ENCODE measurements at places on chromosomes 3 and 15.
A peak's percentile ranks its signal among the peaks of the same experiment; 100 is the strongest.

DNA sequence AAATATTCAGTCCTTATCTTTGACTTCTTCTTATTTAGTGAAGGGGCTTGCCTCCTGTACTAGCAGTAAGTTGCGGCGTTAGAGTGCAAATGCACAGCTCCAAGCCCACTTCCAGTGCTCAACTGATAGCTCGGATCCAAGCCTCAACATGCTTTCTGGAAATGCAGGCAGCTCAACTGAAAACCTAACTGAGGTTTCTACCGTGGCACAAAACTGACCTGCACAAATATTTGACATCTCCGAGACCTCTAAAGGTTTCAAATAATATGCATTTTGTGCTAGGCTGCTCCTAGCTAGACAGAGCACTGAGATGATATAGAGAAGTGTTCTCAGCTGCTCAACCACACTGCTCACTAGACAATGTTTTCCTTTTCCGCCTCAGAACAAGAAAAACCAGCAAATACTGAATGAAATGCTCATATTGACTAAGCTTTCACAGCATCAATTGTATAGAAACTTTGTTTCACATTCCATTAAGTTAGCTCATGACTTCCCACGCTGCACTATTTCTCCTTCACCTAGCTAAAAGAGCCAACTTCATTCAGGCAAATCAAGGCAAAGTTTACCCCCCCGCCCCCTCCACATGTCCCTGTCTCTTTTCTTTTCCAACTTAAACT lies 822 bp downstream of the ZNF385D start:
- DNase-seq: no peak

- no peak for DNase-seq
Observed at GRCh38 chr15:95715906-95716656, 614.4 kb upstream of the NR2F2 start.

- no peak for DNase-seq
Observed at GRCh38 chr15:73910522-73911303, 15.5 kb upstream of the LOXL1 start.

GRCh38 chr3:62048577-62048976 lies 324.8 kb downstream of the FEZF2 start:
- DNase-seq: no peak

- no peak for DNase-seq
Observed at GRCh38 chr3:23331141-23331935, 128.2 kb downstream of the UBE2E2 start.

- DNase-seq: no peak
Observed at GRCh38 chr3:31067004-31067403, 172.5 kb upstream of the GADL1 start.

DNA sequence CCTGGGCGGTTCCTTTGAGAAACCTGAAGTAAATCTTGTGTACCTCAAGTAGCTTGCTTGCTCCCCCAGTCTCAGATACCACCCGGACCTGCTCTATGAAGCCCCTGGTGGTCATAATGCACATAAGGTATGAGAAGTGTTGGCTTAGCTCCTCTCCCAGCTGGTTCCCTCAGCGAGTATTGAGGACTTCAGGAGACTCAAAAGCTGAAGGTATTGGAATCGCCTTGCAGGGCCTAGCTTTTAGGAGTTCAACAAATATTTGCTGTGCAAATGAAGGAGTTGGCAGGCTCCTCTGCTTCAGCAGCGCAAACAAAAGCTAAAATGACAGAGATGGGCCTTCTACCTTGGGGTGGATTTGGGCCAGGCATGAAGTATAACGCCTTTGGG lies 1.7 kb downstream of the CMTM8 start:
- peak; percentile 24 for DNase-seq

GRCh38 chr3:134971306-134971705 lies 176.2 kb downstream of the EPHB1 start:
- DNase-seq: no peak

DNA sequence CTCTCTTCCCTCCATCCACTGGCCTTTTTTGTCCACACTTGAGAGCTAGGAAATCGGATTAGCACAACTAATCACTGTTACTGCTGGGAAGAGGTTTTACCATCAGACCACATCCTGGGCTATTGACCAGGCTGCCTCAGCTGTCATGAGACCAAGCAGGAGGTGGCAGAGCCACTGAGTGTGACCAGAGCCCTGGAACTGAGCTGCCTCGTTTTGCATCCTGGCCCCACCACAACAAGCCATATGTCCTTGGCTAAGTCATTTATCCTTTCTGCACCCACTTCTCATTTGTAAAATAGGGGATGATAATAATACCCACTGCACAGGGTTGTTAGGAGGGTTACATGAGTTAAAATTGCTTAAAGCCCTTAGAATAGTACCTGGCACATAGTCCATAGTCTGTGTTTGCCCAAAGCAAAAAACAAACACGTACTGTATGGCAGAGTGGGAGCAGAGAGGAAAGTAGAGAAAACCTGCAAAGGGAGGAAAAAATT lies 34.1 kb downstream of the TMEM158 start:
- DNase-seq: no peak

DNA sequence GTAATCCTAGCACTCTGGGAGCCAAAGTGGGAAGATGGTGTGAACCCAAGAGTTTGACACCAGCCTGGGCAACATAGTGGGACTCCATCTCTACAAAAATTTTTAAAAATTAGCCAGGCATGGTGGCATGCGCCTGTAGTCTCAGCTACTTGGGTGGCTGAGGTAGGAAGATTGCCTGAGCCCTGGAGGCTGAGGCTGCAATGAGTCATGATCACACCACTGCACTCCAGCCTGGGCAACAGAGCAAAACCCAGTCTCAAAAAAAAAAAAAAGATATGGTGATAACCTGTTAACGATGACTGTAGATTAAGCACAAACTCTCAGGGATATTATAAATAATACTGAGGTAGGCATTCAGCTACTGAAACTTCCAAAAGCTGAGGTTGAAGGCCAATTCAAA lies 107.5 kb downstream of the SLC49A4 start:
- no peak for DNase-seq

GRCh38 chr3:57279685-57280084 lies 12.8 kb downstream of the ASB14 start:
- DNase-seq: no peak

DNA sequence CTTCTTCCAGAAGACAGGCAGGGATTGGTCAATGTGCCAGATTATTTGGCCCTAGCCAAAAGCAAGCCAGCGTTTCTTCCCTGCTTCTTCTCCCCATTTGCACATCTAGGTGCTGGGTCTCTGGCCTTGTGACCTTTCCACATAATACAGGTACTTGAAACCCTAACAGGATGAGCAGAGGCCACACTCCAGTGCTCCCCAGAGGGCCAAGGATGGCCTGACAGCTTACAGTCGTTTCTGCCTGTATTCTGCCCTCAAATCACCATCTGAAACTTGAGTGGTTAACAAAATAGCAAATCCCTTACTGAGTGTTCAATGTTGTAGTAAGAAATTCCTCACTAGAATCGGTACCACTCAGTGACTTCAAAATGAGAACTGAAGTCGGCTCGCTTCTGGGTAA lies 29.1 kb downstream of the MKRN2 start:
- no peak for DNase-seq

- no peak for DNase-seq
Observed at GRCh38 chr3:55631766-55632331, 144.7 kb upstream of the WNT5A start.

DNA sequence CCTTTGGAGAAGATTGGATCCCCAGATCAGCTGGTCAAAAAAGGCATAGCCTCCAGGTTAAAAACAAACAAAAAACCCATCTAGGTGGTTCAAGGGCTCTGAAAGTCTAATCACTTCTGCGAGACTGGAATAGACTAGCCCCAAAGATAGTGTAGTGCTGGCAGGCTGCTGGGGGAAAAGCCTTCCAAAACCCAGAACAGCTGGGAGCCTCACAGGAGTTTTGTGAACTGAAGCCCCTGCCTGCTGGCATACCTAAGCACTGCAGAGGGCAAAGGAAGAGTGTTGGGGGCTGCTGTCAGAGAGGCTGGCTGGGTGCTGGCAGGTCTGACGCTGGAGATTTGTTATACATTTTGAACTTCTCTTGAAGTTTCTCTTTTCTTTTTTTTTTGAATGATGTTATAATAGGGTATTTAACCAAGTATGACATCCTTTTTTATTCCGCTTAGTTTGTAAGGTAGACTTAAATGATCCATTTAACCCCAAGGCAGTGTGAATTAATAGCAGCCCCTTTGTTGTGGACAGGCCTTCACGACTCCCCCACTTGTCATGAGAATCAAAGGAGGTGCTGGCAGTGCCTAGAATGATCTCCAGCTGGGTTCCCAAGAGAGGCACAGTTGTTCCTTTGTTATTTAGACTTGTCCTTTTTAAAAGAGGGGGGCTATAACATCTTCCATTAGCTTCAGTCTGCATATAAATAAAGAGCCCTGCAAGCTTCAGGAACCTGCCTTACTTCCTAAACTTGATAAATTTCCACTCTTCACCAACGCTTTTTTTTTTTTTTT lies 53.9 kb downstream of the CRTC3 start:
- no peak for DNase-seq

DNA sequence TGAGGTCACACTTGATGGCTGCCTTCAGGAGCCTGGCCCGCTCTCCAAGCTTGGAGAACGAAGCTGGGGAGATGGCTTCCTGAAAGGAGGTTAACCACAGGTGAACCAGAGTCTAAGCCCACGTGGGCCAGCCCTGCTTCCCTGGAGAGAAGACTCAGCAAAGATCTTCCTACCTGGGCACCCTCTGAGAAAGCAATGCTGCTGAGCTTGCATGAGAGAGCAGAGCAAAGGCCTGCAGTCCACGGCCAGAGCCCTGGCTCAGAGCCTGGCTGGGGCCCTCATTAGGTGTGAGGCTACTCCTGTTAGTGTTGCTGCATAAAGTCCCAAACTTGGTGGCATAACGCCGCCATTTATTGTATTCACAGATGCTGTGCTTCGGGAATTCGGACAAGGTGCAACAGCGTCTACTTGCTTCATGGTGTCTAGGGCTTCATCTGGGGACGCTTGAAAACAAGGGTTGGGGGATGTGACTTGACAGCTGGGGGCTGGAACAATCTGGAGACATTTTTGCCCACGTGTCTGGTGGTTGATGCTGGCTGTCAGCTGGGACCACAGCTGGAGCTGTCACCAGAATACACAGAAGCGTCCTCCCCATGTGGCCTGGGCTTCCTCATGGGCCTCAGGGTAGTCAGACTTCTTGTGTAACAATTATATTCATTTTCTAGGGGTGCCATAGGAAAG lies 87.9 kb upstream of the MEF2A start:
- DNase-seq: no peak

GRCh38 chr3:159536876-159537275 lies 451.8 kb upstream of the IL12A start:
- no peak for DNase-seq

DNA sequence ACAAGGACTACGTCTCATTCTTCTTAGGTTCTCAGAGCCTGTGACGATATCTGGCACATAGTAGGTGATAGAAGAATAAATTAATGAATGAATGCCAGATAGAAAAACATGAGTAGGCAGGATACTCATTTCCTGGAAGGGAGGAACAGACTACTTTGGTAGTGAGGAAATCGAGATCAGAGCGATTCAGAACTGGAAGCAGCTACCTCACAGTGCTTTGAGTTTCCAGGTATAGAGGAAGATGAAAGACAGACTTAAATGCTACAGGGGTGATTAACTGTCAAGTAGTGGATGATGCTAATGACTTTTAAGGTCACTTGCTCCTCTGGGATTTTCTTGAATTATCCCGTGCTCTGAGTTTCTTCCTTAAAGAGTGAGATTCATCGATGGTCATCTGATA lies 951.5 kb upstream of the CFAP20DC start:
- no peak for DNase-seq

DNA sequence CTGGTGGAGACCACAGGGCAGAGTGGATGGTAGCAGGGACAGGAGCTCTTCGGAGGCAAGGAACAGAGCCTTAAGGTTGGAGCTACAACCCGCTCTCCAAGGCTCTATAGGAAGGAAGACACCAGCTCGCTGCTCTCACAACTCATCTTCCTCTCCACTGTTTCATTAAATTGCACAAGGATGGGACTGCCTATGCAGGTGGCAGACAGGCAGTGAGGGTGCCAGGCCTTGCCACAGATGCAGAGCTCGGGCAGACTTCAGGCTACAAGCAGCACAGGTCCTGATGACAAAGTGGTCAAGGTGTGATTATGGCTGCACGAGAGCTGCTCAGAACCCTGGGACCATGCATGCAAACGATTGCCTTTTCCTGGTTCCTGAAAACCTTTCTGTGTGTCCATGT lies 144.6 kb downstream of the FOXP1 start:
- no peak for DNase-seq

DNA sequence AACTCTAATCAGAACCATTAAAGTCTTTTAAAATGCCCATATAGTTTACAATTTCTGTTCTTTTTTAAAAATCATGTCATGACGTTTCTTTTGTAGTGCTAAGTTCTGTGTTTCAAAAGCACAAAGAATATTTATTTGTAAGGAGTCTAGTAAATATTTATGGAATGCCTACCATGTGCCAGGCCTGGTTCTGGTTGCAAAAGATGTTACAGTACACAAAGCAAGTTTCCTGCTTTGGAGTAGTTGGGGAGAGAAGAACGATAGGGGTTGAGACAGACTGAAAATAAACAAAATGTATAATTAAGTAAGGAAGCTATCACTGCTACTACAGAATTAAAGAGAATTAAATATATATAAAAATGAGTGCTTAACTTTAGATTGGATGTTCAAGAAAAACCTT lies 86.8 kb upstream of the CMSS1 start:
- DNase-seq: no peak
